Testis (tissue), 5 donors: ENCODE measurements at places on chromosomes 11 and 22. TPM values are rescaled to one million over a fixed set of nuclear protein-coding genes. Genes with fewer than 3 reads are reported as not detected.

- no peak overlapping the region for H3K4me3 ChIP-seq
- H3K36me3 ChIP-seq, result no peaks in the 10 kb centered on the region
- H3K27me3 ChIP-seq, result no peaks in the 10 kb centered on the region
- DNase-seq, result no peak
- H3K4me1 ChIP-seq, result peaks cover 2% of the 10 kb centered on the region
- H3K27ac ChIP-seq, result no peak overlapping the region
Measured at GRCh38 chr22:36405221-36405661, 17.5 kb upstream of the MYH9 start.

Gene TRIM48
- not detected for polyA plus RNA-seq

Gene TMA7B
- not detected for polyA plus RNA-seq

- DNase-seq, result no peak
- H3K4me1 ChIP-seq, result no peaks in the 10 kb centered on the region
- H3K27ac ChIP-seq, result no peak overlapping the region
- no peaks in the 10 kb centered on the region for H3K27me3 ChIP-seq
Measured at GRCh38 chr11:132242632-132243031, 872.2 kb downstream of the NTM start.

Gene SCGB1C1
- polyA plus RNA-seq, result not detected

DNA sequence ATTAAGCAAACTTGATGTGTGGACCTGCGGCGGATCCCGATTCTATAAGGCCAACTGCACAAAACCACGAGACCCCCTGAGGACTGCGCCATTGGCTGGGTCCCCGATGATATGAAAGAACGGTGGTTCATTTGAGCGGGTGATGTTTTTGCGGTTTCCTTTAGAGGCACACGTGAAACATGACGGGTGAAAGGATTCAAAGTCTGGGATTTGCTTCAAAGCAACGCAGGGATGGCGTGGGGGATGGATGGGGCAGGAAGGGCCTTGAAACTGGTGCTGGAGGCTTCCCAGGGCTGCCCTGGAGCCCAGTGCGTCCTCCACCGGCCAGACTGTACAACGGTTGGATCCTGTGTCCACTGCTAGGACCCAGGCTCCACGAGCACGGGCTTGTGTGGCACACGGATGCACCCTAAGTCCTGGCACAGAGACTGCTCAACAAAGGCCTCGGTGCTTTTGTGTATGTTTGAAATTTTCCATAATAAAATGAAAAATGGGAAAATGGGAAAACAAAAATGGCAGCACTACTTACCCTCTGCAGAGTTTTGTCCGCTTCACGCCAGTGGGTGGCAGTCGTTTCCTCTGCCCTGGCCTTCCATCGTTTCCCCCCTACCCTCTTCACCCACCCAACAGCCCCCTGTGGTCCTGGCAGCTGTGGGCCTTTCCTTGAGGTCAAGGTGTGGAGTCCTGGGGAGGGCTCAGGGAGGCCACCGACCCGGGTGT is 3.6 kb downstream of the ASCL2 start:
- H3K4me1 ChIP-seq, result peaks cover 9% of the 10 kb centered on the region
- peak; percentile 9 for DNase-seq

DNA sequence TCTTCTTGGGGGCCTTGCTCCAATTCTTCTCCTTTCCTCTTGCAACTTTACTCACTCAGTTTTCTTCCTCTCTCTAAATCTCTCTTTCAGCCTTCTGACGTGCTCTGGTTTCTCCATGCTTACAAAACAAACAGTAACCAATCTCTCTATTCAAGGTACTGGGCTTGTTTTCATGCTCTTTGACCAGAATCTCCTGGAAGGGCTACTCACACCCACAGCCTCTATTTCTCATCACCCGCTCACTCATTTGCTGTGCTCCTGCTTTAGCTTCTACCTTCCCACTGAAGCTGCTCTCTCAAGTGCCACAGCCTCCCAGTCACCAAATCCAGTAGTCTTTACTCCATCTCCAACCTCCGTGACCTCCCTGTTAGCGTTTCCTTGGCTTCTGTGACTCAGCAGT is 60.4 kb downstream of the SERGEF start:
- no peaks in the 10 kb centered on the region for H3K36me3 ChIP-seq
- no peak overlapping the region for H3K4me3 ChIP-seq
- H3K4me1 ChIP-seq, result no peaks in the 10 kb centered on the region

GRCh38 chr11:62266558-62266957 is 3.4 kb upstream of the SCGB2A2 start:
- no peaks in the 10 kb centered on the region for H3K36me3 ChIP-seq
- no peak overlapping the region for H3K27ac ChIP-seq
- H3K4me1 ChIP-seq, result no peaks in the 10 kb centered on the region
- no peak overlapping the region for H3K4me3 ChIP-seq

DNA sequence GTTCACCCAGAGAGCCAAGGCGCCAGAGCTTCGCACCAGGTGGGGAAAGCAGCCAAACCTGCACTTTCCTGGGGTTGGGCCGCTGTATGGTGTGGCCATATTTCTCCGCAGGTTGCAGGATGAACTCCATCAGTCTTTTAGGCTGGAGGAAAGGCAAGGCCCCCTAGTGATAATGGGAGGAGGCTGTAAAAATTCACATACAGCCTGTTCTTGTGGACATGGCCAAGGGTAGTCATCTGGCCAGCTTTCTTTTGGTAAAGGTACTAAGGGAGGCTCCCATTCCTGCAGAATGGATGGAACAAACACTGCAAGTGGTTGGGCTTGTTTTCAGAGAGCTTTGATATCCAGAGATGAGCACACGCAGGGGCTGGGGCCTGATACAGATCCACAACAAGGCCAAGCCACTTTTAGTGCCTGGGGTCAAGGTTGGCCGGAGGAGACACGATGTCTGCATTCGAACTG is 29.6 kb downstream of the C22orf31 start:
- H3K4me3 ChIP-seq, result no peak overlapping the region
- peaks cover 26% of the 10 kb centered on the region for H3K4me1 ChIP-seq
- H3K36me3 ChIP-seq, result no peaks in the 10 kb centered on the region
- H3K27ac ChIP-seq, result peak overlapping the region; percentile 90
- no peak for DNase-seq

Gene CALCB
- polyA plus RNA-seq, result 0.50 TPM

DNA sequence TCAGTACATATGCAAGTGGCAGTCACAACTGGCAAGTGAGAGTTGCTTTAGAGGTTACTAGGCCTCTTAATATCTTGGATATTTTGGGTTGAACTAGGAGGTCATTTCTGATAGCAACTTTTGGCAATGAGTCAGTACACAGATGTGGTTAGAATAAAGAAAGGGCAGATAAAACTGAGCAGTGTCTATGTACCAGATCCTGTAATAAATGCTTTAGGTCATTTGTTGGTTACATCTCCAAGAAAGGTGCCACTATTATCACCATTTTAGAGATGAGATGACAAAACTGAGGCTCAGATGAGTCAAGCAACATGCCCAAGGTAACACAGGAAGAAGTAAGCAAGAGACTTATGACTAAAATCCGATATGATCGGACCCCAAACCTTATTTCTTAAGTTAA is 25.0 kb downstream of the MAML2 start:
- no peak overlapping the region for H3K27ac ChIP-seq
- no peaks in the 10 kb centered on the region for H3K36me3 ChIP-seq
- H3K4me1 ChIP-seq, result peaks cover 60% of the 10 kb centered on the region
- H3K4me3 ChIP-seq, result no peak overlapping the region
- no peak for DNase-seq

Gene POU2AF3
- polyA plus RNA-seq, result 11.5 TPM

GRCh38 chr22:38461414-38462081 is 6.3 kb upstream of the KDELR3 start:
- H3K36me3 ChIP-seq, result no peaks in the 10 kb centered on the region
- no peaks in the 10 kb centered on the region for H3K27me3 ChIP-seq
- H3K27ac ChIP-seq, result no peak overlapping the region
- peak; percentile 91 for DNase-seq
- peak overlapping the region; percentile 41 for H3K4me3 ChIP-seq

Gene CPT1A
- 39.2 TPM for polyA plus RNA-seq

DNA sequence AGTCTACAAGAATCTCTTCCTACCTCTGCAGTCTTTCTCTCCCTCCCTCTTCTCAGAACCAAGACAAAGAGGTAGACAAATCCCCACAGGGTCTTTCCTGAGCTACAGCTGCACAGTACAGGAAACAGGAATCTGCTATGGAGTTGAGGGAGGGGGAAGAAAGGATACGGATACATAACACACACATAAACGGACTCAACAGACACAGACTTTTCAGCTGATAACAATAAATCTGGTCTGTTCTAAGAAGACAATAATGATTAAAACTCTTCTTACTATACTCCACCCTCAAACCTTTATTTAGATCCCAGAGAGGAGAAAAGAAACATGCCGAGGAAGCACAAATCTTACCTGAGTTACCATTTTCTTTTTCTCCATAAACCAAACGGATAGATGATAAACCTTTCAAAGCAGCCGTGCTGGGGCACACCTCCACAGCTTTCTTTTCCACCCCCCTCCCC is 122.2 kb downstream of the APOL5 start:
- H3K27me3 ChIP-seq, result no peaks in the 10 kb centered on the region
- peak overlapping the region; percentile 76 for H3K27ac ChIP-seq
- DNase-seq, result no peak
- peaks cover 17% of the 10 kb centered on the region for H3K4me1 ChIP-seq
- peak overlapping the region; percentile 33 for H3K4me3 ChIP-seq

Gene PEX26
- 16.8 TPM for polyA plus RNA-seq

DNA sequence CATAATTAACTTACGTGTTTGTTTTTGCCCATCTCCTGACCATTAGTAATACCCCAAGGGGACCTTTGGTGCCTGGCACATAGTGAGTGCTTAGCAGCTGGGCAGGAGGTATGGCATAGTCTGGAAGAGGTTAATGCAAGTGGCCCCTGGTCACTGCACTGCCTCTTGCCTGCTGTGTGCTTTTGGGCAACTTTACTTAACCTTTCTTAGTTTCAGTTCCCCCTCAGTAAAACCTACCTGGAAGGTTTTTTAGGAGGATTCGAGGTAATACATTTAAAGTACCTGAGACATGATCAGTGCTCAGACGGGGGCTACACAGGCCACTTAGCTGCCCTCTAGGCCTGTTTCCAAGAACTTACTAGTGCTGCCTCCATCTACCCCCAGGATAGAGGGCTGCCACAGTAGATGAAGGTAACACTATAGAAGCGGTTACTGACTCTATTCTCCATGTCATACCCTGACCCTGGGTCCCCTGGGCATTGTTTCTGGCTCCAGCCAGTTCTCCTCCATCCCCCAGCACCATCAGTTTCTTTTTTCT is 3.3 kb downstream of the POLD4 start:
- H3K4me3 ChIP-seq, result no peak overlapping the region
- no peak overlapping the region for H3K27ac ChIP-seq
- peaks cover 28% of the 10 kb centered on the region for H3K4me1 ChIP-seq
- no peaks in the 10 kb centered on the region for H3K27me3 ChIP-seq
- H3K36me3 ChIP-seq, result no peaks in the 10 kb centered on the region
- DNase-seq, result no peak

Gene MRE11
- 9.2 TPM for polyA plus RNA-seq

Gene SHANK2
- 4.3 TPM for polyA plus RNA-seq

GRCh38 chr22:36247955-36248354 is 5.0 kb upstream of the APOL1 start:
- H3K4me1 ChIP-seq, result peaks cover 12% of the 10 kb centered on the region
- H3K27me3 ChIP-seq, result no peaks in the 10 kb centered on the region
- H3K27ac ChIP-seq, result no peak overlapping the region
- H3K4me3 ChIP-seq, result no peak overlapping the region
- DNase-seq, result no peak
- H3K36me3 ChIP-seq, result no peaks in the 10 kb centered on the region

Gene SPTY2D1
- polyA plus RNA-seq, result 11.5 TPM

- H3K4me3 ChIP-seq, result no peak overlapping the region
- no peaks in the 10 kb centered on the region for H3K36me3 ChIP-seq
- peaks cover 5% of the 10 kb centered on the region for H3K4me1 ChIP-seq
- H3K27ac ChIP-seq, result no peak overlapping the region
- H3K27me3 ChIP-seq, result no peaks in the 10 kb centered on the region
Measured at GRCh38 chr22:50018608-50019285, 6.2 kb upstream of the IL17REL start.
